ENCODE measurements at places on chromosomes 11 and 22. TPM values are rescaled to one million over a fixed set of nuclear protein-coding genes. Genes with fewer than 3 reads are reported as not detected.

- no peak for DNase-seq
Measured at GRCh38 chr11:42772886-42773285, 538.9 kb upstream of the API5 start.

DNA sequence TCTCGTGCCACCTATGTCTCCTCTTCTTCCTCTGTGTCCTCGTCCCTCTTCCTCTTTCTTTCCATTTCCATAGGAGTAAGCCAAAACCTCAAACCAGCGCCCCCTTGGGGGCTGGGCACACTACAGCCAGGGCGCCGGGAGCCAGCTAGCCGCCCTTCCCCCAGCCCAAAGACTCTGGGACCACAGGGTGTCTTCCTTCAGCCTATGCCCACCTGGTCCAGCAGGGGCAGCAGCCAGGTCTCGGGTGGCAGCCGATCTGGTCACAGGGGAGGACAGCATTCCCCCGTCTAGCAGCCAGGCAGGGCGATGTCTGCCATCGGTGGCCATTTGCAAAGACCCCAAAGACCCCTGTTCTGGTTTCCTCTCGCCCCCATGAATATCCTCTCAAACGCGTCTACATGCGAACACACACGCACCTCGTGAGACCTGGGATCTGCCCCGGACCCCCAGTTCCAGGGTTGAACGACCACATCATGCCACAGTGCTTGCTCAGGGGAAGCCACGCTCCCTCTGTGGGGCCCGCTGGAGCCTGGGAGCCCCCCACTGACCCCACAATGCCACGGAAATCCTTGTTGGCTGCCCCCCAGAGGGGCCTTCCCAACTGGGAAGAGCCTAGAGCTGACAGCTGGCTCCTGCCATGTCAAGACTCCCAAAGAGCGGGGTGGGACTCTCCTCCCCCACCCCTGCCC is 546.0 kb upstream of the CCDC179 start:
- no peak for DNase-seq

GRCh38 chr11:33689085-33689484 is 11.5 kb downstream of the C11orf91 start:
- no peak for DNase-seq

- no peak for DNase-seq
Measured at GRCh38 chr11:17376493-17376892, 12.0 kb downstream of the KCNJ11 start.

GRCh38 chr11:121099885-121100284 is 1.2 kb upstream of the TECTA start:
- no peak for DNase-seq

DNA sequence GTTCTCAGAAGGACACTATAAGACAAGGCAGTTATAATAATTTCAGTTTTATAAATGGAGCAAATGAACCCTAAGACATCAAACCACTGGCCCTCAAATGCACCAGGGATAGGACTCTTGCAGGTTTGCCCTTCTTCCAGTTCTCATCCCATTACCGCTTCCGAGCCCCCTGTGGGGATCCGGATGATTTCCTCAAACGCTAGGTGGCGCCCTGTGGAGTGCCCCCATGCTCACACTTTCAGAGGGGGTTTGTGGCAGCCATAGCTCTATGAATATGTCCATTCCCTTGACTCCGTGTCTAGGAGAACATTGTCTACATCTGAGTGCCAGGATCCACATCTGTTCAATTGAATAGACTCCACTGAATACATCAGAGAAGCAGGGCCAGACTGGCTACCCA is 816.3 kb downstream of the NTM start:
- DNase-seq, result no peak

DNA sequence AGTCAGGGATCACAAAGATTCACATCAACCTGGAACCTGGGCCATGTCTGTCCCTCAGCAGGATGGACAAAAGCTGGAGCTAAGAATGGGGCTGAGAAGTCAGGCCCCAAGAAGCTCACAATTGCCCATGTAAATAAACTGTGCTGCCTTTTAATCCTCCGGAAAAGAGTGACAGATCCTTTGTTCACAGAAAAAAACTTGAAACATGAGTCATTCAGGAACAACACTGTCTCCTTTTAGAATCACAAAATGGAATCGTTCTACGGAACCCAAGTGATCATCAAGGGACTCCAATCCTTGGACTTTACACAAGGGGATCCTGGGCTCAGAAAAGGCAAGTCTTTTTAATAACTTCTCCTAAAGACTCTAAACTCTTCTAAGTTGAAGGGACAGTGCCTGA is 36.1 kb downstream of the RELT start:
- no peak for DNase-seq

GRCh38 chr11:4672470-4672869 is 25.2 kb downstream of the OR51E2 start:
- no peak for DNase-seq

GRCh38 chr11:10116588-10116987 is 177.4 kb downstream of the SBF2 start:
- DNase-seq, result no peak

DNA sequence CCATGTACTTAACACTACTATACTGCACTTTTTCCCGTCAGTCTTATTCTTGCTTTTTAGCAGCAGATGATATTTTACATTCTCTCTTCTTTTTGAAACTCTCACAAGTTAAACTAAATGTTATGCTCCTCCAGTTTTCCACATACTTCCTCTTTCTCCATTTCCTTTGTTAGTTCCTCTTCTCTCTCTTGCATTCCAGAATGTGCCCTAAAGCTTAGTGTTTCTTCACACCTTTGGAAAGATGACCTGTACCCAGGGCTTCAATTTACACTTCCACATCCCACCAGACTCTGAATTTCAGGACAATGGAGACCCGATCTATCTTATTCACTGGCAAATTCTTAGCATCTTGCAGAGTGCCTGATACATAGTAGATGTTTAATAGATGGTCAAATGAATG is 51.8 kb downstream of the APIP start:
- no peak for DNase-seq

DNA sequence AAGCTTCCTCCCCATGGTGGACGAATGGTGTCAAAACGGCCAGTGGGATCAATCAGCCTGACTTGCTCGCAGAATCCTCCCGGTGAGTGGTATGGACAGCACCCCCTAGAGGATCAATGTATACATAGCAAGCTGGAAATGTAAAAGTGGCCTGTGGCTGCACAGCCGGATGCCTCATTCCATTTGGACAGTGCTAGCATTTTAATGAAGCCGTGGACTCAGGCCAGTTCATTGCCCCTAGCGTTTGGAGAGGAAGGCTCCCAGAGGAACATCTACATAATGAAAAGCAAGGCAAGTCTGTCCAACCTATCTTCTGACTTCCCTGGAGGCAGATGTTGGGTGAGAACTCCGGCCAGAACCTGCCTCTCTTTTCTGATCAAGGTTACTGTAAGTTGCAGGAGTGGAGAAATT is 942.3 kb downstream of the NTM start:
- DNase-seq, result no peak

GRCh38 chr11:27485930-27486773 is 13.6 kb upstream of the LGR4 start:
- DNase-seq, result no peak

The CRYBB2 gene
- total RNA-seq, result not detected

The MMP20 gene
- not detected for total RNA-seq

The SMTNL1 gene
- total RNA-seq, result not detected

The P2RY6 gene
- total RNA-seq, result 0.30 TPM

The ASCL2 gene
- 1.4 TPM for total RNA-seq
